Left hindlimb (tissue), 1 donor: ENCODE measurements at places on chromosomes 3 and 15.
A peak's percentile ranks its signal among the peaks of the same experiment; 100 is the strongest.

DNA sequence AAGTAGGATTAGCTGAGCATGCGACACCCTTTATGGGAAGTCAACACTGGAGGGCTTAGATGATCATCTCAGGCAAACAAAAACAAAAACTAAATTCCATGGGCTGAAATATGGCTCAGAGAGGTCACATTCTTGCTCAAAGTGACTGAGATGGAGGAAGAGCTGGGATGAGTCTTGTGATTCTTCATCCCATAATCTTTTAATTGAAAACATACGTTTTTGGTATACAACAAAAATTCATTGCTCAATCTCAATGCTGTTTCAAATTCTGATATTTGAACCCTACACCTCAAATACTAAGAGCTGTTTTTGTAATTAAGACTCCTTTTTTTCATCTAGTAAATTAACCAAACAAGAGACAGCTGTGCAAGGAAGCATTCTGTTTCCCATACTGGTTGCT, 257.0 kb downstream of the NR1D2 start:
- no peak for DNase-seq

- DNase-seq: peak; percentile 82
Measured at GRCh38 chr15:51737522-51738305, at the start of gene LYSMD2. LYSMD2 (minus strand) TSS chr15:51737655; CDS start chr15:51737622, 33 bp downstream.

DNA sequence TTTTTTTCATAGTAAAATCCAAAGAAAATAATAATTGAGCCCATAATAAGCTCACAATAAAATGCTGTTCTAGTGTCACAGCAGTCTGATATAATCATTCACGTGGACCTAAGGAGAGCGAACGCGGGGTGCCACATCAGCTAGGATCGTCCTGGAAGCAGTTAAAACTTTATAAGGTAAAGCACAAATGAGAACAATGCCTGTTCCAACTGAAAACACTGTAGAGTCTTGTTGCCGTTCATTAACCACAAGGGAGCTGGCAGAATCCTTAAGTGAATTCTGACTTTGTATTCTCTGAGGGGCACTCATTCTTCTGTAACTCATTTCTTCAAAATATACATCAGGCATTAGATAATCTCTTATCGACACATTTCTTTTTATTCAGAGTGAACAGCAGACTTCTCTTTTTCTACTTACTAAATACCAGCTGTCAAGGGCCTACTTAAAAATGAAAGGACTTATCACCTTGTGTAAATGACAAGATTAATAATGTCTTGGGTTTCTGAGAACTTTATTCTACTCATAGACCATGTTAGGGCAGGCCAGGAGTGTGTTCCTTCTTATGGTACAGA, 524.6 kb downstream of the MECOM start:
- DNase-seq: no peak

- no peak for DNase-seq
Measured at GRCh38 chr15:35852818-35853624, 307.1 kb upstream of the DPH6 start.

GRCh38 chr3:149920119-149920518, 50.6 kb downstream of the PFN2 start:
- no peak for DNase-seq

- no peak for DNase-seq
Measured at GRCh38 chr15:80791004-80791403, 11.8 kb downstream of the CEMIP start.

DNA sequence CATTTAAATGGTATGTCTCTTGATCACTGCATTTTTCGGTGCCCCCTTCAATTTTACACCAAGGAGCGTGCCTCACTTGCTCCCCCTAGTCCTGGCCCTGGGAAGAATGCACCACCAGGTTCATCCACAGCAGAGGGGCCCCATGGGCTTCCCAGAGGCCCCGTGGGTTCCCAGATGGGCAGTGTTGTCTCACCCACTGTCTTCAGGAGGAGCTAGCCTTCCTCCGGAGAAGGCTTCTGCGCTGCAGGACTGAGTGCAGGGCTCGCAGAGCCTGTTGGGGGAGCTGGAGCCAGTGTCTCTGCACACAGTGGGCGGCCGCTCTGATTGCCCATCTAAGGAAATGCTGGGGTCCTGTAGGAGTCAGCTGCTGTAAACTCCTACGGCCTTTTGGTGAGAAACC, 45.9 kb downstream of the POLR2M start:
- DNase-seq: peak; percentile 49

DNA sequence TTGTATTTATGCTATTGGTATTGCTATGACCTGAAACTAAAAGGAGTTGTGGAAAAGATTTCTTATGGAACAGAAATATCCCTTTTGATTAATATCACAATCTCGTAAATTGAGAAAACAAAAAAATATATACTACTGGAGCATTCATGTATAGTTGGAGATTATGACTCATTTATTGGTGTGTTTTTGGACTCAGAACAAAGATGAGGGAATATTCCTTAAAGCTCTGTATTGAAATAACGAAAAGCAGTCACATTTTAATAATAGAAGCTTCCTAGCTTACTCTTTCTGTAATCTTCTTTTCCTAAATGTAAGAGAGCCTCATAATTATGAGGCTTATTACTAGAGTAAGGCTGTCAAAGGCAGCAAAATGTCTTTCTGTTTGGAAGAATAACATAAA, 14.3 kb downstream of the CTNNB1 start:
- no peak for DNase-seq

GRCh38 chr15:51386029-51386428, 44.6 kb downstream of the GLDN start:
- DNase-seq: no peak

GRCh38 chr3:33047842-33048834, 48.8 kb downstream of the GLB1 start:
- no peak for DNase-seq

DNA sequence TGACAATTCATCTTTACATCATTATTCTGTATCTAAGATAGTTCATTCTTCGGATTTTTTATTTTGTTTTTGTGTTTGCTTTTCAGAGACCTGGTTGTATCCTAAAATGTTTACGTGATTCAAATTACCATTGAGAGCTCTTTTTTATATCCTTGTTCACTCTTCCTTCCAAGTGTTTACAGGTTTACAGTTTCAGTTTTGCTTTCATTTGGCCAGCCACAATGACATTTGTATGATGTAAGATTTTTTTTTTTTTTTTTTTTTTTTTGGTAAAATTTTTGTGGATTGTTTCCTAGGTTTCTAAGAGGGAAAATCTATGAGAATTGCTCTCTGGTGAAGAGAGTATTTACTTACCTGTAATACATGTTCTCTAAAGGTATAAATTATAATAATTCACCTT, 55.0 kb downstream of the SETD5 start:
- DNase-seq: no peak

DNA sequence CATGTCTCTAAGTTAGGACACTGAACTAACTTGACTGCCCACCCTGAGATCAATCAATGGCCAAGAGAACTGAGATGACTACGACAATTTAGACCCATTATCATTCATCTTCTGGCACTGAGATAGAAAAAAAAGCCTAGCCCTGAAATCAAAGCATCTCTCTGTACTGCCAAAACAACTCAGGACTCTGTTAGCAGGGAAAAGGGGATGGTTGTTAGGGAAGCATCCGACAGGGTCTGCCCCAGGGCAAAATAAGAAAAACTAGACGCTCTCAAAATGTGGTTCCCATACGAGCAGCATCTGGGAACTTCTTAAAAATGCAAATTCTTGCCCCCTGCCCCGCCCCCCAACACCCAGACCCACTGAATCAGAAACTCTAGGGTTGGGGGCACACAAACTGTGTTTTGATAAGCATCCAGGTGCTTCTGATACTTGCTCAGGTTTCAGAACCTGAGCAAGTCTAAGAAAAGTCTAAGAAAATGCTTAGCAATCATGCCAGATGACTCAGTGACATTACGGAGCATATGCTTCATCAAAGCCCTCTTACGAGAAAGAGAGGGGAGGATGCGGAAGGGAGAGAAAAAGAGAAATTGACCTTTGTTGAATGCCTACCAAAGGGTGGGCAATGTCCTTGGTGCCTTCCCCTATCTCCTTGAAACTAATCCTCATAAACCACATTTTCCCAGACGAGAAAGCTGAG, 172.8 kb upstream of the HES1 start:
- no peak for DNase-seq

DNA sequence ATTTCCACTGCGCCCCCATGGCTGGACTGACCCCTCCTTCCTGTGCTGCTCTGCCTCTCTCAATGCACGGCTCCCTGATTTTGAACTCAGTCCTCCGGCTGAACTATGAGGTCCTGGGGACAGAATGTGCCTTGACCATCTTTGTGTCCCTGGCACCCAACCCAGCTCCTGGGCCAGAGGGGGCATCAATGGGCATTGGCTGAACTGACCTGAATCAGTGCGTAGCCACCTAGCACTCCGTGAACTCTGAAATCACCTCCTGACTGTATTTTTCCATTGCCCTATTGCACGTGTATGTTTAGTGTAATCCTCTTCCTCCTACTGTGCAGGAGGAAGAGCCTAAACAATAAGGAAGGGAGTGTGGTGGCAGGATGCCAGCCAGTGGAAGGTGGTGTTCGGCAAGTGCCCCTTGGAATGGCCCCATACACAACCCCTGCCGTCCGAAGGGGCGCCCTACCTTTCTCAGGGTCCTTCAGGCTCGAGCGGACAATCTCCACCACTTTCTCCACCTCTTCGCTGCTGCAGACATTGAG, 33.5 kb downstream of the BDH1 start:
- DNase-seq: no peak

GRCh38 chr3:176820764-176821163, 376.5 kb downstream of the TBL1XR1 start:
- DNase-seq: no peak
